ENCODE measurements at places on chromosomes 1 and 21. TPM values are rescaled to one million over a fixed set of nuclear protein-coding genes. Genes with fewer than 3 reads are reported as not detected.
A peak's percentile ranks its signal among the peaks of the same experiment; 100 is the strongest.

GRCh38 chr21:37145635-37146111 lies 72.6 kb downstream of the TTC3 start:
- DNase-seq = no peak
- H3K27ac ChIP-seq = no peak overlapping the region
- no peaks in the 10 kb centered on the region for H3K36me3 ChIP-seq
- H3K27me3 ChIP-seq = no peaks in the 10 kb centered on the region

DNA sequence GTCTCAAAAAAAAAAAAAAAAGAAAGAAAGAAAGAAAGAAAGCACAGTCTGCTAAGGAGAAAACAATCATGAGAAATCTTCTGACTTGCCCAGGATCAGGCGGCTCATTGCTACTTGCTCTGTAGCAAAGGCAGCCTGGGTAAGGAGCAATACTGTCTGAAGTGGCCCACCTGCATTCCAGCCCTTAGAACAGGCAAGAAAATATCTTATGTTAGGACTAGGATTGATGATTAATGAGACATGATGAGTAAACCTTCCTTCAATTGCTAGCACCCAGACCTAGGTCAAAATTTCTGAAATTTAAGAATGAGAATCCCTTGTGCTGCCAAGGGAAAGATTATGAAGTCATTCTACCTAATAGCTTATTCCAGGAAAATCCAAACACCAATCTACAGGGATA lies 140.8 kb downstream of the DSCAM start:
- H3K4me1 ChIP-seq = no peaks in the 10 kb centered on the region
- DNase-seq = no peak
- no peaks in the 10 kb centered on the region for H3K36me3 ChIP-seq
- H3K27me3 ChIP-seq = no peaks in the 10 kb centered on the region
- no peak overlapping the region for H3K27ac ChIP-seq

DNA sequence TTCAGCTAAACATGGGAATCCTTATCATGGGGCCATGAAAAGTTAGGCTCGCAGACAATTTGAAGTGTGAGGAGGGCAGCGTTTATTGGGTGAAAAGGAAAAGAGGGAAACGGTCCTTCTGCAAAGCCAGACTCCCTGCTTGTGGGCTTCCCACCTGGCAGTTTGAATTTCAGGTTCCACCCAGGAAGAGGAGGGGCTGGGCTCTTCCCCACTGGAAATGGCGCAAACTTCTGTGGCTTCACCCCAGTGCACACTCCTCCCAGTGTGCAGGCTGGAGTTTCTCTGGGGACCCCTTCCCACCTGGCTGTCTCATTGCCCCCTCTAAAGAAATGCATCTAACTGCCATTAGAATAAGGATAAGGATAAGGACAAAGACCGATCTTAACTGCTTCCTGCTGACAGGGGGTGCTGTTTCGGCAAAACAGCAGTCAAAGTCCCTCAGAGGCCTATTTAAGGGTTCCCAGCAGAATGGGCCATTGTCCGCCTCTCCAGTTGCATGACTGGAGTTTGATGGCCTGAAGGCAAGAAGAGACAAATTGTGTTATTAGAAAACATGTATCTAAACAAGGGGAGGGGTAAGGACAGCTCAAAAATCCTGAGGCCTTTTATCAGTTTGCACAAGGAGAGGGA lies 20.4 kb downstream of the AIM2 start:
- H3K4me1 ChIP-seq = peaks cover 46% of the 10 kb centered on the region
- H3K27me3 ChIP-seq = no peaks in the 10 kb centered on the region
- no peak overlapping the region for H3K4me3 ChIP-seq
- peaks cover 58% of the 10 kb centered on the region for H3K36me3 ChIP-seq

GRCh38 chr1:81125672-81126071 lies 675.1 kb upstream of the ADGRL2 start:
- H3K27me3 ChIP-seq = no peaks in the 10 kb centered on the region
- no peaks in the 10 kb centered on the region for H3K36me3 ChIP-seq
- H3K4me3 ChIP-seq = no peak overlapping the region
- H3K27ac ChIP-seq = no peak overlapping the region
- H3K4me1 ChIP-seq = no peaks in the 10 kb centered on the region
- DNase-seq = no peak

DNA sequence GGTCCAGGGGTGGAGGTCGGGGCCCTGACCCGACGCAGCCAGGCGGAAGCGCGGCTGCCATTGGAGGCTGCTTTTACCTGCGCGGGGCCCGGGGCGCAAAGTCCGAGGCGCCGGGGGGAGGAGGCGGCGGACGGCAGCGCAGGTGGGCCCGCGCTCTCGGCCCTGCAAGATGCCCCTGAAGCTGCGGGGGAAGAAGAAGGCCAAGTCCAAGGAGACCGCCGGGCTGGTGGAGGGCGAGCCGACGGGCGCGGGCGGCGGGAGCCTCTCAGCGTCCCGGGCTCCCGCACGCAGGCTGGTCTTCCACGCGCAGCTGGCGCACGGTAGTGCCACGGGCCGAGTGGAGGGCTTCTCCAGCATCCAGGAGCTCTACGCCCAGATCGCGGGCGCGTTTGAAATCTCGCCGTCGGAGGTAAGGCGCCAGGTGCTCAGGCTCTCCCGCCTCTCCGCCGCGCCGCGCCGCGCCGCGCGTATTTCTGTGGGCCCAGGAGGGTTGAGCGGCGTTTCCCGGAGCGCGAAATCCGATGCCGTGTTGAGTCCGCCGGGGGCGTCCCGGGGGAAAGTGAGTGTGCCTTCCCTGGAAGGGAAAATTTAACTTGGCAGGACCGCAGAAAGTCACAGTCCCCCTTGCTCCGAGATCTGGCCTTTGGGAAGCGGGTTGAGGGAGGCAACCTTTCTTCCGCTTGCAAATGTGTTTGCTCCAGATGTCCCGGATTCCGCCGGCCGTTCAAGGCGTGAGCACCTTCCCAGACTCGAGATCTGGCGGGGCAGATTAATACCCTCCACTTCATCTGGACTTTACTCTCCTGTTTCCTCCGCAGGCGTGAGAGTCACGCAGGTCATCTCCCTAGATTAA lies at the start of gene GIPC2:
TSS of gene GIPC2 (plus strand) at position 41 of the 853 bp plus-strand sequence. CDS start at position 170, 129 bp downstream.
- DNase-seq = peak; percentile 80
- H3K27ac ChIP-seq = peak within 1 kb of the TSS; percentile 87
- H3K4me3 ChIP-seq = peak within 1 kb of the TSS; percentile 65
- peaks cover 24% of the 10 kb centered on the region for H3K4me1 ChIP-seq
- H3K36me3 ChIP-seq = no peaks in the 10 kb centered on the region

- H3K36me3 ChIP-seq = no peaks in the 10 kb centered on the region
- no peak for DNase-seq
- H3K27ac ChIP-seq = no peak overlapping the region
- H3K27me3 ChIP-seq = no peaks in the 10 kb centered on the region
These were observed 343.0 kb downstream of the USP25 start for GRCh38 chr21:16072737-16073136.

DNA sequence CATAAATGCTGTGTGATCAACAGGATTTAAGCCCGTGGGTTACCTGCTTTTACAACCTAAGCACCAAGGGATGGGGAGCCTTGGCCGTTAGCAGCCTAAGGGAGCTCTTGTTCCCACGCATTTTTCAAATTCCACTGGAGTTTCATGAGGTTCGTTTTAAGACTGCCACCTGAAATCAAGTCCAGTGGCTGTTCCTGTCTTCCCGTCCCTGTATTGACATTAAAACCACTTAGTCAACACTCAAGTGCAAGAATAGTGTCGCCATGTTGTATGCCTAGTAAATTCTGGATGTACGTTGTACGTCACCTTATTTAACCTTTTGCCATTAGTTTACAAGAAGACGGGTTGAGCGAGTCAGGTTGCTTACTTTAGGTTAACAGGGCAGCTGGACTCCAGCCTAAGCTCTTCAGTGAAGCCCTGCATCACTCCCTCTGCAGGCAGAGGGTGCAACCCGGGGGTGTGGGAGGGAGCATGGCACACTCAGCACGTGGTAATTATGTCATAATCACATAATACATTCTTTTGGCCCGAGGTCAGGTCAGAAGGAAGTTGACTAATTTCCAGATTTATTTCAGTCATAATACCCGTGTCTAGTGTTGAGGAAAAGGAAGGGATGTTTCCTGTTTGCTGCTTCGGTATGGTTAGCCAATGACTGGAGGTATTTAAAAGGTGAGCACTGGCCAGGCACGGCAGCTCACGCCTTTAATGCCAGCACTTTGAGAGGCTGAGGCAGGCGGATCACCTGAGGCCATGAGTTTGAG lies 42.5 kb downstream of the CNST start:
- peaks cover 14% of the 10 kb centered on the region for H3K36me3 ChIP-seq
- no peak overlapping the region for H3K4me3 ChIP-seq
- DNase-seq = no peak
- H3K27ac ChIP-seq = peak overlapping the region; percentile 52
- H3K4me1 ChIP-seq = peaks cover 19% of the 10 kb centered on the region

CGN gene
- total RNA-seq = 0.23 TPM

PRR9 gene
- not detected for total RNA-seq

All from spleen (tissue), 13 donors.